ENCODE measurements at places on chromosomes 16 and 17.

- no peak for DNase-seq
Observed at GRCh38 chr17:5468075-5468473, 708 bp downstream of the DHX33 start.

DNA sequence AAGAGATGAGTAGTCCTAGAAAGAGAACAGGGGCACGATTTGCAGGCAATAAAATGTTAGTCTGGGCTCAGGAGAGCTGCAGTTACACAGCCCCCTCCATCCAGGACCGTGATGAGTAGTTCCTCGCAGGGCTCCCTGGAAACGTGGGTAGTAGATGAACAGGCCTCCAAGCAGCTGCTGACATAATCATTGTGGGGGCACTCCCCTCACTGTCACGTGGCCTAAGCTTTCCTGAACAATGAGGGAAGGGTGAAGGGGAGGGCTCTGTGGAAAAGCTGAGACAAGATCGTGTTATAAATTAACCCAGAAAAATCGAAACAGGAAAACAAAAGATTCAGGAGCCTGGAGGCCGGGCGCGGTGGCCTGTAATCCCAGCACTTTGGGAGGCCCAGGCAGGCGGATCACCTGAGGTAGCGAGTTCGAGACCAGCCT is 1.3 kb upstream of the PER1 start:
- DNase-seq: no peak

DNA sequence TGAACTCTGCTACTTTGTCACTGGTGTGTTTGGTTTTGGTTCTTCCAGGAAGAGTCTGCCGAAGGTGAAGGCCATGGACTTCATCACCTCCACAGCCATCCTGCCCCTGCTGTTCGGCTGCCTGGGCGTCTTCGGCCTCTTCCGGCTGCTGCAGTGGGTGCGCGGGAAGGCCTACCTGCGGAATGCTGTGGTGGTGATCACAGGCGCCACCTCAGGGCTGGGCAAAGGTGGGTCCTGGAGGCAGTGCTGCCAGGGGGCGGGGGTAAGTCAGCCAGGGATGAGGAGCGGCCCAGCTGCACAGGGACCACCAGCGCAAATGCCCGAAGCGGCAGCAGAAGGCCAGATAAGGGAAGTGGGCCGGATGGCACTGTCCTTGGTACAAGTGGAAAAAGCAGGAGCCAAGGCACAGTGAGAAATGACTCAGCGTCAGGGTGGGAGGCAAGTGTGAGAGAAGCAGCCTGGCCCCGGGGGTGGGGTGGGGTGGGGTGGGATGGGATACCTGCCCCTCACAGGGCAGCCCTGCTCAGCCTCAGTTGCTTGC is 41.9 kb downstream of the TMEM11 start:
- DNase-seq: no peak

DNA sequence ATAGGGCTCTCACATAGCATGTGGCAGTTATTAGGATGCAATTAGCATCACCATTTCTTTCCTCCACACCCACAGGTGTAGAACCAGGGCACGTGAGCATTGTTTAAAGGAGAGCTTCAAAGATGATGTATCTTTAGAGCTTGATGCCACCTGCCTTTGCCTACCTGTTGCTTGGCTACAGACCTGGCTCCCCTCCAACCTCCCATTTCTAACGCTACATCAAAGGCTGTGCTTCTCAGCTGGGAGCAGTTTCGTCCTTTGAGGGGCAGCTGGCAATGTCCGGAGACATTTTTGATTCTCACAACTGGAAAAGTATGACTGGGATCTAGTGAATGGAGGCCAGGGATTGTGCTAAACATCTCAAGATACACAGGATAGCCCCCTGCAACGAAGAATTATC is 78.5 kb upstream of the CLEC3A start:
- peak; percentile 95 for DNase-seq

GRCh38 chr16:69514356-69514755 is 51.4 kb upstream of the NFAT5 start:
- DNase-seq: no peak

DNA sequence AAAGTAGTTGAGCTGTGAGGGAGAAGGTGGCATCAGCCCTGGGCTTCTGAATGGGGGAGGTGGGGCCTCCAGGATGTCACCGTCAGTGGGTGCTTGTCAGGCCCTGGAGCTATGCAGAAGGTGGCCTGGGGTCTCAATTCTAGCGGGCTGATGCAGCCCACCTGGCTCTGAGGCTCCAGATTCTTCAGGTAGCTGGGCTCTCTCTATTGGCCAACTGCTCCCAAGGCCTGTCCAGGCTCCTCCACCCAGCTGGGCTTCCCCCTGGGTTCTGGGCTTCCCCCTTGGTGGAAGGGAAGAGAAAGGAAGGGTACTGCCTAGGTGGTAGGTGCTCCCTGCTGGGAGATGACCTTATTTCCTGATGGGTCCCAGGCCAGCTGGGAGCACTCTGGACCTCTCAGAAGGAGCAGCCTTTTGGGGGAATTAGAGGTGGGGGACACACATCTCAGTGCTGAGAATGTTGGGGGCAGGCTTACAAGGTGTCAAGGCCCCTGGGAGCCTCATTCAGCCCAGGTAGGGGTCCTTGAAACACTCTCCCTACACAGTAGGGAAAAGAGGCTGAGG is 1728.3 kb downstream of the TP53TG3F start:
- no peak for DNase-seq

GRCh38 chr16:74064120-74064735 is 232.4 kb upstream of the PSMD7 start:
- no peak for DNase-seq

GRCh38 chr17:66492561-66493005 is 190.2 kb downstream of the PRKCA start:
- no peak for DNase-seq

- DNase-seq: no peak
Observed at GRCh38 chr17:66952031-66952524, 12.4 kb upstream of the CACNG4 start.

- DNase-seq: peak; percentile 28
Observed at GRCh38 chr17:49193513-49194296, 16.7 kb downstream of the GNGT2 start.

GRCh38 chr17:21278450-21279197 is 5.9 kb upstream of the MAP2K3 start:
- DNase-seq: no peak

DNA sequence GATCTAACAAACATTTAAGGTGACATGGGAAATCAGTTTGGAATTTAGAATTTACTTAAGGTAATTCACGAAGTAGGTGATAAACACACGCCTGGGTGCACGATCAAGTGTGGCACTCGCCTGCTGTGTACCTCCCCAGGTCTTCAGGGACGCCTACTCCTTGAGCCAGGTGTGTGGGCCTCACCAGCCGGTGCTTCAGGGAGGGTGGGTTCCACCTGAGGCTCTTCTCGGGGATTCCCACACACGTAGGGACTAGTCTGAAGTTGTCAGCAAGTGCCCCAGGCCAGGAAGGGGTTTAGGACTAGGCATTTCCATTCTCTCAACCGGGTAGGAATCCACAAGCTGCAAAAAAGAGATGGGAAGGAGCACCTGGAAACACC is 9.8 kb upstream of the NAT9 start:
- DNase-seq: no peak

DNA sequence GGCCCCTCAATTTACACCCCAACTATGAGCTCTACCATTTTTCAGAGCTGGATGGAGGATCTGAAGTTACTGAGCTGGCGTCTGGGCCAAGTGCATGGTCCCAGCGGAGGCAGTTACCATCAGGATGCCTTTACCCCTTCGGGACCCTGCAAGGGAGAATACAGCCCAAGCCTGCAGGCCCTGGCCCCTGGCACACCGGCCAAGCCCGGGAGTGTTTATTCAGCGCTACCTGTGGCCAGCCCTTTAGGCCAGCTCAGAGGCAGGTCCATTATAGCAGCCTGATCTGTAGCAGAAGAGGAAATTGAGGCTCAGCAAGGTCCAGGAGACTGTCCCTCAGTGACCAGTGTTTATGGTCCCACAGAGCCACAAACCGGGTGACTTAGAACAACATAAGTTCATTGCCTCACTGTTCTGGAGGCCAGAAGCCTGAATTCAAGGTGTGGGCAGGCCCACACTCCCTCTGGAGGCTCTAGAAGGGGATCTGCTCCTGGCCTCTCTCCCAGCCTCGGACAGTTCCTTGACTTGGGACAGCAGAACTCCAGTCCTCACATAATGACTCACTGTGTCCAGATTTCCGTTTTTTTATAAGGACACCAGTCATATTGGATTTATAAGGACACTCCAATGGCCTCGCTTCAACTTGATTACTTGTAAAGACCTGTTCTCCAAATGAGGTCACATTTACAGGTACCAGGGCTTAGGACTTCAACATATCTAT is 8.8 kb downstream of the SEC14L5 start:
- DNase-seq: no peak

DNA sequence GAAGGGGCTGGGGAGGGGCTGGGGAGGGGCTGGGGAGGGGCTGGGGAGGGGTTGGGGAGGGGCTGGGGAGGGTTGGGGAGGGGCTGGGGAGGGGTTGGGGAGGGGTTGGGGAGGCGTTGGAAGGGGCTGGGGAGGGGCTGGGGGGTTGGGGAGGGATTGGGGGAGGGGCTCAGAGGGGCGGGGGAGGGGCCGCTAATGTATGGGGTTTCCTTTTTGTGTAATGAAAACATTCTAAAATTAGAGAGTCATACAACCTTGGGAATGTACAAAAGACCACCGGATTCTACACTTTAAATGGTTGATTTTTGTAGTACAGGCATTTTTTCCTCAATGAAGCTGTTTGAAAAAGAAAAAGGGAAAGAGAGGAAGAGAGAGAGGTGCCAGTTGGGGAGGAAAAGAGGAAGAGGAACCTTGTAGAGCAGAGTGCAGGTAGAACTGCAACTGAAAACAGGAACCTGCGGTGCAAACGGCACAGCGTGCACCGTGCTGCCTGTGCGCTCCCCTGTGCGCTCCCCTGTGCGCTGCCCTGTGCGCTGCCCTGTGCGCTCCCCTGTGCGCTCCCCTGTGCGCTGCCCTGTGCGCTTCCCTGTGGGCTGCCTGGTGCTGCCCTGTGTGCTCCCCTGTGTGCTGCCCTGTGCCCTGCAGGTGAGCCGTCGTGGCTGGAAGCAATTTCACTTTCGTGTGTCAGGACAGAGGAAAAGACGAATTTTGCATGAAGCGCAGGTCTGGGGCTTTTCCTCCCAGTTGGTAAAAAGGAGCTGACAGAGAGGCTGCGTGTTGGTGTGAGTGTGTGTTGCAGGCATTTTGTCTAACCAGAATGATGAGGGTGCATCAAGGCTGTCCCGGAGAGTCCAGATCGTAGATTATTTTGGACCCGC is 40.8 kb downstream of the METRNL start:
- no peak for DNase-seq

DNA sequence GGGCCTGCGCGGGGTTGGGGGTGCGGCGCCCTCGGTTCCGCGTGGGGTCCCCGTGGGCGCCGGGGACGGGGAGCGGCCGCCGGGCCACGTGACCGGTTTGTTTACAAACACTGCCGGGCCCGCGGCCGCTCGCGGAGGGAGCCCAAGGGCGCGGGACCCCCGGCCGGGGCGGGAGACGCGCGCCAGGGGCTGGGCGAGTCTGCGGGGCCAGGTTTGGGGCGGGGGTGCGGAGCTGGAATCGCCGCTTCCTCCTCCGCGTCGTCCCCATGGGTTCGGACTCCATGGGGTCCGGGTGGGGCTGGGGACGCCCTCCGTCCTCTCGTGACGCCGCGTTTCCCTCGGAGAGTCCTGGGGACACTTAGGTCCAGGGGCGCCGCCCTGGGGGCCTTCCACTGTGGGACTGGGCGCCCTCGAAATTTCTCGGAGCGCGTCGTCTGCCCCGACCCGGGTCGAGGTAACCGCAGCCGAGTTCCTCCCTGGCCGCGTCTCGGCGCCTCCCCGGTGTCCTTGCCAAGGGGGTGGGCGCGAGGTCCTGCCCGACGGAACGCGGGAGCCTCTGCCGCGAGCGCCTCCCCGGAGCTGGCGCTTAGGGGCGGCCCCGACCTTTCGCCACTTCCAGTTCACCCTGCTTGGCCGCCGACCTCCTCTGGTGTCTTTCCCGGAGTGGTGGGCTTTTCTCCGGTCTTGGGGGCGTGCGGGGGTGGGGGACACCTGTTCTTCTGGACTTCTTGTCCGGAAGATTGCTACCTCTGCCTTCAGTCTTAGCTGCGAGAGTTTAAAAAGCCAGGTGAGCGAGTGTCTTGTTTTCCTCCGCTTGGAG is 684 bp downstream of the YPEL2 start:
- peak; percentile 7 for DNase-seq

DNA sequence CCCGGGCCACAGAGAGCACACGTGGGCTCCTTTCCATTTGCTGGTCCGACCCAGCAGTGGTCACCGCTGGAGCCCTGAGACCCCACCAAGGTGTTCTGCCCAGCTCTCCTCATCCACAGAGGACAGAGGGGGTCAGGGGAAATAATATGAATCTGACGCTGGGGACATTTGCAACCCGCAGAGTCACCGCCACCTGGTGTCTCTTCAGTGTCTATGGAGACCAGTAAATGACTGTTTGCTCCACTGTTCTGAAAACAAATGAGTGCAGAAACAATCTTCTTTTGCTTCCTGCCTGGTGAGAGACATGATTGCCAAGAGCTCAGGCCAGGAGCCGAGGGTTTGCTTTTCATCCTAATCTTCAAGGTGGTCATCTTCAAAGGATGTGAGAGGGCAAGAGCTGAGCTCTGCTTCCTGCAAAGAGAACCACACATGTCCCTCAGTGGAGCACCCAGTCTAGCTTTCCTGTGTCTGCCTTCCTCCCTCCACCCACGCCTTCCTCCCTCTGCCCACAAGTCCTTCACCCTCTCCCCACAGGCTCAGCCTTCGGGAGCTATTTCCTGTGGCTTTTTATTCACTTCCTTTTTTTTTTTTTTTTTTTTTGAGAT is 14.7 kb upstream of the KLHDC4 start:
- DNase-seq: peak; percentile 61

GRCh38 chr17:78739331-78739931 is 42.6 kb downstream of the CYTH1 start:
- no peak for DNase-seq

DNA sequence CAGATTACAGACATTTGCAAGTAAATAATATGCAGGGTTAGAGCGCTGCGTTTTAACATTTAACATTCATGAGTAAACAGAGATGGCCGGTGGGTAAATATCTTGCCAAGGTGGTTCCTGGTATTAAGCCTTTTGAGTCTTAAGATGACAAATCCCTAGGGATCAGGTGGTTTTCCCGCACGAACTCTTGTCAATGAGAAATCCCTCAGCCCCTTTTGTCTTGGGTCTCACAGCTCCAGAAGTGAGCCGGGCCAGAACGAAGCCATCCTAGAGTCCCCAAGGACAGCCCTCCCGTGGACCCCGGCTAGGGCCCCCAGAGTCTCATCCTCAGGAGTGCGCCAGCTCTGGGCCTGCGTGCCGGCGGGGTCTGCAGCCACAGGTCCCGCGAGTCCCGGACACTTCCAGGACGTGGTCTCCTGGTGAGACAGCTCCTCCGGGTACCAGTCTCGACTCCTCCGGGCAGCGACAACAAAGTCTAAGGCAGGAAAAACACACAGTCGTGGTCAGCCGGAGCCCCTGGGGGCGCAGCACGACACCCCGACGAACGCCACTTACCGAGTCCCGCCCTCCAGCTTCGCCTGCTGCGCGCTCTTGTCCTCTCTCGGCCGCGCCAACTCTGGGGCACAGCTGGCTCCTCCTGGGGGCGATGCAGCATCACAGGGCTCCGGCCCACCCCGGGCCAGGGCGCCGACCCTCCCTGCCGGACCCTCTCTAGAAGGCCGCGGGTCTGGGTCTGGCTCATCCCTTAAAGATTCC is 13.3 kb downstream of the MIS12 start:
- DNase-seq: peak; percentile 36

GRCh38 chr17:80387071-80387470 is 27.9 kb upstream of the ENDOV start:
- DNase-seq: no peak

GRCh38 chr17:28646039-28646754 is 1.2 kb upstream of the BLTP2 start:
- no peak for DNase-seq

GRCh38 chr17:58520843-58521430 is 6.5 kb upstream of the MTMR4 start:
- DNase-seq: no peak
